ENCODE measurements at places on chromosomes 13 and 19.

- DNase-seq, result no peak
Measured at GRCh38 chr19:14992780-14993179, 13.1 kb upstream of the SLC1A6 start.

DNA sequence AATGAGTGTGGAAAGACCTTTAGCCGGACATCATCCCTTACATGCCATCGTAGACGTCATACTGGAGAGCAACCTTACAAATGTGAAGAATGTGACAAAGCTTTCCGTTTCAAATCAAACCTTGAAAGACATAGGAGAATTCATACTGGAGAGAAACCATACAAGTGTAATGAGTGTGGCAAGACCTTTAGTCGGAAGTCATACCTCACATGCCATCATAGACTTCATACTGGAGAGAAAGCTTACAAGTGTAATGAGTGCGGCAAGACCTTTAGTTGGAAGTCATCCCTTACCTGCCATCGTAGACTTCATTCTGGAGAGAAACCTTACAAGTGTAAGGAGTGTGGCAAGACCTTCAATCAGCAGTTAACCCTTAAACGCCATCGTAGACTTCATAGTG is 11.7 kb upstream of the ZNF813 start:
- no peak for DNase-seq

GRCh38 chr13:102440259-102440936 is 38.5 kb upstream of the FGF14 start:
- peak; percentile 79 for DNase-seq

- DNase-seq, result no peak
Measured at GRCh38 chr19:3113100-3114017, 19.2 kb downstream of the GNA11 start.

DNA sequence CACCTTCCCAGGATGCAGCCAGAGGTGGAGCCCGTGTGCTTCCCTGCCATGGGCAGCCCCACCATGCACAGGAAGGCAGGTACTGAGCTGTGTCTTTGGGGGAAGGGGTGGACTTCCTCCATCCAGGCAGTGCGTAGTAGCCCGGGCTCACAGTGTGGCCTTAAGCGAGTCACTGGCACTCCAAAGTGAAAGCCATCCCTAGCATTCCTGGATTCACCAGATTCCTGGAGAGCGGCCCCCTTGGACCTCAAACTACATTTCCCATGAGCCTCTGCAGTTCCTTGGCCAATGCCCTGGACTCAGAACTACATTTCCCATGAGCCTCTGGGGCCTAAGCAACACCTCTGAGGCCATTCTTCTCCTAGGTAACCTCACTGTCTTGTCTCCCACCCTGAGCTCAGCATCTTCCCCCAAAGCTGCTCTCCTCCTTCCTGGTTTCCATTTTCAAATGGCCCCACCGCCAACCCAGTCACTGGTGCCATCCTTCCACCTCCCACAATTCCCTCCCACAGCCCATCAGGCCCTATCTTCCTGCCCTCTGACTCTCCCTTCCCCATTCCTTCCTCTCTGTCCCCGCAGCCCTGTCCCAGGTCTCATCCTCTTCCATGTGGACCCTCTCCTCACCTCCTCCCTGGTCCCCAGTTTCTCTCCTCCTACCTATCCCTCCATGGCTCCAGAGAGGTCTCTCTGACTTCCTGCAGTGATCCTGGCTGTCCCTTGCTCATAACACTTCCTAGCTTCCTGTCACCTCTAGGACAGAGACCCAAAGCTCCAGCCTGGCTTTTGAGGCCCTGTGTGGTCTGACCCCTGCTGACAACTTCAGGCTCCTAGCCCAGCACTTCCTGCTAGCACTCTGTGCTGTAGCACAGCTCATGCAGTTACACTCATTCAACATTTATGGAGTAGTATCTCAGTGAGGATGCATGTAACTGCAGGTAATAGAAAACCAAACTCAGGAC is at the start of gene C19orf81:
TSS of gene C19orf81 (plus strand) at position 13 of the 959 bp plus-strand sequence. CDS start at position 13, 0 bp downstream.
- no peak for DNase-seq

GRCh38 chr13:95470574-95471366 is 81.8 kb upstream of the CLDN10 start:
- no peak for DNase-seq

DNA sequence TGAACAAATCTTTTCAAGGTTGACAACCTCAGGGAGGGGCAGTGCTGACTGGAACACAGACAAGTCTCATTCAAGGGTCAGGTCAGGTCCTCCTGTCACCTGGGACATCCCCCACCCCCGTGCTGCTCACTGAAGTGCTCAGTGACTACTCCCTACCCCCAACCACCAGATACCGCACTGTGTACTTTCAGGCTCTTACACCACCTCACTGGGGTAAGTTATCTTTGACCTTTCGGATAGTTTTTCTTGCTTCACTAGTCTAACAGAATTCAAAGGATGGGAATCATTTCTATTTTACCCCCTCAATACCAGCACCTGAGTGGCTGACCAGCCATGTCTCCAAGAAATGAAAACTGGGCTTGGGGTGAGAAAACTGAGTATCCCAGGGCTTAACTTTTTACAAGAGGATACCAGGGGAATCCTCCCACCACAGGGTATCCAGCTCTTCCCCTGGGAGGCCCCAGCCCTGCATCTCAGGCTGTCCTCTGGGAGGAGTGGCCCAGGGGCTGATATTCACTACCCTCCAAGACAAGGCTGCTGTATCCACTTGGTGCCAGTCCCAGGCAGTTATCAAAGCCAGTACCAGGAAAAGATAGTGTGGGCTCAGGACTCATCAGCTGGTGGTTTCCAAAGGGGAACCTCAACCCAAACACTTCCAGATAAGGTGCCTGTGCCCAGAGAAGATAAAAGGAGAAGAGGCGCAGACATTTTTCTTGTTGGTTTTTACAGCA is 2.1 kb downstream of the ZNF563 start:
- DNase-seq, result no peak

DNA sequence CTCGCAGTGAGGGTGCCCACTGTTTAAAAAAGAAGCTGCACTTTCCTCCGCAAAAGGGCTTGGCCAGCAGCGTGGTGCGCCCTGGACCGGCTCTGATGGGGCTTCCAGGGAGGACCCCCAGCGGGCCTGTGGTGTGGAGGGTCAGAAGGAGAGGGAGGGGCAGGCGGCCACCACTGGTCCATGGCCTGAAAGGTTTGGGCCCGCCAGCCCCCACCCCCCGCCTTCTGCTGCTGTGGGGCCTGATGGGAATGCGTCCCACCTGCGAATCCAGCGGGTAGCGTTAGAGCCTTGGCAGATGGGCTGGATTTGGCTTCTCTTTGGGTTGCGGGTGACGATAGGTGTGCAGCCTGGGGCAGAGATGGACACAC is 34.7 kb downstream of the TMEM255B start:
- no peak for DNase-seq

- DNase-seq, result no peak
Measured at GRCh38 chr19:18853755-18854427, 22.1 kb downstream of the UPF1 start.

GRCh38 chr13:107801621-107802020 is 413.7 kb downstream of the LIG4 start:
- DNase-seq, result no peak

GRCh38 chr19:45705115-45705514 is 12.6 kb downstream of the QPCTL start:
- no peak for DNase-seq

DNA sequence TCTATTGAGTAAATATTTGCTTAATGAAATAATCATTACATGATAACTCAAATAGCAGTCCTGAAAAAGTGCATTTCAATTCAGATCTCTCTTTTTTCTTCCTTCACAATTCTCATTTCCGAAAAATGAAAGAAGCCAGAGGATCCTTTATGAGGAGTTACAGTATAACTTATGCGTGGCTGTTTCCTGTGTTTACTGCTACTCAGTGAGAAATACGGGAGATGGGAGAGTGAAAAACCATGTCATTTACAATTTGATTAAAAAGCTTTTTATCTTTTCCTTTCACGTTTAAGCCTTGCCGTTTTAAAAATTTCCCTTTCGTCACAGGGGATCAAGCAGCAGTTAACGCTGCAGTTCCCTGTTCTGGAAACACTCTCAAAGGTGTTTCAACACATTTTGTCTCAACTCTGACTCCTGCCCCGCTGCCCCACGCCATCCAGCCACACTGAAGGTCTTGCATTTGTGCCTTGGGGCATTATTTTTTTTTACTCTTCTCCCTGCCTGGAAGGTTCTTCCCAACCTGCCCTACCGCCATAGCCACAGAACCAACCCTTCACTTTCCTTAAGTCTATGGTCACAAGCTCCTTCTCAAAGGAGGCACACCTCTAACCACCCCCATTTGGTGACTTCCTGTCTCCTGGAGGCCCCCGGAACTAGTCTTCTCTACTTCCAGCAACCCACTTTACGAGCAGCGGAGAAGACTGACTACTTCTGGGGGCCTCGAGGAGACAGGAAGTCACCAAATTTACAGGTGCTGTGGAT is 17.0 kb downstream of the KL start:
- no peak for DNase-seq

DNA sequence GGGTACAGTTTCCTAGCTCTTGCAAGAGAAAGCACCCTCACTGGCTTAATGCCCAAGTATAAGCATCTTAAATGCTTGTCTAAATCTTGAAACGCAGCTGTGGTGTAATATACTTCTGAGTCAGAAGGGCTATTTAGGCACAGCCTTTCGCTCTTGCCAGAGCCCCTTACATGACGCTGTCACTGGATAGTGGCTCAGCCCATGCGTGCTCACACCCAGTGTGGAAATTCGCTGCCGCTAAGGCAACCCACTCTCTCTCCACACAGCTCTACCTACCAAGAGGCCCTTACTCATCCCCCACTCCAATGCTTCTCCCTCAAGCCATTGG is 24.0 kb downstream of the UQCRFS1 start:
- DNase-seq, result no peak

DNA sequence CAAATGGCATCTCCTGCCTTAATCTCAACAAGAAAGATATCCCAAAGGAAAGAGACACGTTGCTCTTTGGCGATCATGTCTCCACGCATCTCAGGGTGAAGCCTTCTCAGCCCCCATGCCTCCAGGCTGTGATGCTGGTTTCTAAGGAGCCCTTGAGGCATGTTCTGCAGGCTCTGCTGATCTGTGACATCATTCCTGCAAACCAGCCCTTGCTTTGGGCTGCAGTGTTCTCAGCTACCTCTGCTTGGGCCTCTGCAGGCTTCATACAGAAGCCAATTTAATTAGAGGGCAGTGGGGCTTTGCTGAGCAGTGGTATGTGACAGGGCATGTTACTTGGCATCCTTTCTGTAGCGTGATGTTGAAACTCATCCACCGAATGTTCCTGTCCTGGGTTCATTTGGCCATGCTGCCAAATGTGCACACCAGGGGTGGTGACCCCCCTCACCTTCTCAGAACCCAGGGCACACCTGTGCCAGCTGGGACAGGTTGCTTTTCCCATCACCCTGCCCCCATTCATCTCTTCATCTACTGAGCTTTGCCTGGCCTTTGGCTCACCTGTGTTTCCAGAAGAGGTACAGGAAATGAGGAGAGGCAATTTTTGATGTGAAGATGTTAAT is 230.9 kb downstream of the TEX29 start:
- no peak for DNase-seq

DNA sequence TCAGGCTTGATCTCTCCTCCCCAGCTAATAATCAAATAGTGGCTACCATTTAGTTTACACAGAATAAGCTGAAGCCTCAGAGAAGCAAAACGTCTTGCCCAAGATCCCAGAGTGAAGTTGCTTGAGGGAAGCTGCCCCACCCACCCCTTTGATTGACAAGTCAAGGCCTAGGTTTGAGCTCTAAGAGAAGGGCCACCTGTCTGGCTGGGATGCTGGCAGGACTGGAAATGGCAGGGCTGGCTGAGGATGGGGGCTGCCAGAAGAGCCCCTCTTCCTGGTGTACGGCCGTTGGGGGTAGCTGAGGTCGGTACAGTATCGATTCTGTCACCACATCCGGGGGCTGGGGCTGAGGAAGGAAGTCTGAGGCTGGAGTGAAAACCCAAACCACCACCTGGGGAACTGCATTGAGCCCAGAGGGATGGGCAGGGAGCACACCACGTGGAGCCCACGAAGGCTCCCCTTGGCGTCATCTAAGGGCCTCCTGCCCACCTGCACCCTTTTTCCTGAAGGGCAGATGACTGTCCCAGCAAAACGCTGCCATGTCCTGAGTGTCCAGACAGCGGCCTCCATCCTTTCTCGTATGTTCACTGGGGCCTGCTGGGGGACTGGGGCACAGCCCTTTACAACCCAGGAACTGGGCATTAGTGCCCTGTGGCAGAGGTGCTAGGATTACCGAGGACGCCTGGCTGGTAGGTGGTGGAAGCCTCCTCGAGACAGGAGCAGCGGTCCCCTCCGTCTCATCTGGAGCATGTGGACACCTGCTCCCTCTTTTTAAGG is 1.4 kb upstream of the PRKD2 start:
- DNase-seq, result no peak

DNA sequence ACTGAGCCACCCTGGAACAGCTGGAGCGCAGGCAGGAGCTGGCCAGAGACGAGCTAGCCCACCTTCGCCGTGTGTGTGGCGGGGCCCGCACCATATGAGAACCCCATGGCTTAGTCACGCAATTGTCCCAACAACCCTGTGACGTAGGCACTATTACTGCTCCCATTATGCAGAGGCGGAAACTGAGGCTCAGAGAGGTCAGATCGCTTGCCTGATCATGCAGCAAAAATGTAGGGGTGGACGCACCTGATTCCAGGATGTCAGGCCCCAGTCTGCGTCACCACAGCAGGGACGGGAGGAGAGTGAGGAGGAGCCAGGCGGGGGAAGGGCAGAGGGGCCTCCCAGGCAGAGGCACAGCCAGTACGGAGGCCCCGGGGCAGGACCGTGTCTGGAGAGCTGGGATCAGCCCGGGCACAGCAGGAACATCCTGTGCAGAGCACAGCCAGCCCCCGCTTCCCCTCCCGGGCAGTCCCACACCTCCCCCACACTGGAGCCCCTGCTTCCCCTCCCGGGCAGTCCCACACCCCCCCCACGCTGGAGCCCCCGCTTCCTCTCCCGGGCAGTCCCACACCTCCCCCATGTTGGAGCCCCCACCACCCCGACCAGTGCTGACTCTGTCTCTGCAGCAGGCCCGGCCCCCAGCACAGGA is 16.7 kb downstream of the PIP5K1C start:
- DNase-seq, result no peak
